ENCODE measurements at places on chromosomes 16 and 17.

DNA sequence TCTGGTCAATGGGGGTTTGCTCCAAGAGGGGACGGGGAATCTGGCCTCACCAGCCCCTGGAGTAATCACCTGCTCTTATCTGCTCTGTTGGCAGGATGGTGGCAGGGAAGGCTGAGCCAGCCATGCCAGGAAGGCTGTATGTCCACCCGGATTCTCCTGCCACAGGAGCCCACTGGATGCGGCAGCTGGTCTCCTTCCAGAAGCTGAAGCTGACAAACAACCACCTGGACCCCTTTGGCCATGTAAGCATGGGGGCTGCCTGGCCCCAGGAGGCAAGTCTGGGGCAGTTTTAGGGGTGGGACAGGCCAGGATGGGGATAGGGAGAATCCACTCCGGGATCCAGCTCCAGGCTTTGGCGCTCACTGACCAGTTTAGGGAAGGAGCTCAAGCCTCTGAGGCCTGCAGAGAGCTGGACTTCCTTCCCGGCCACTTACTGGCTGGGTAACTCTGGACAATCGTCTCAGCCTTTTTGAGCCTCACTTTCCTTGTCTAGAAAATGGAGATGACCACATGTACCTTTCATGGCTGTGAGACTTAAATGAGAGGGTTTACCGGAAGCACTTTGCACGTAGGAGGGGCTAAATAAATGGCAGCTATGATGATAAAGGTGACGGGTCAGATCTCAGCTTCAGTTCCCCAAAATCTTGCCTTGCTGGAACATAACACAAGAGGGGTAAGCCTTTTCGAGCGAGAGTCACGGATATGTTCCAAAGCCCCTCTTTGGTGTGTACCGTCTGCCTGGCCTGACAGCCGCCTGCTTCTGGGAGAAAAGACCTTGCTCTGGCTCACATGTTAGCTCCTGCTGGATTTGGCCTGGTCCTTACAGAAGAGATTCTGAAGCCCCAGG, 15.4 kb downstream of the TBX4 start:
- DNase-seq, result peak; percentile 78

DNA sequence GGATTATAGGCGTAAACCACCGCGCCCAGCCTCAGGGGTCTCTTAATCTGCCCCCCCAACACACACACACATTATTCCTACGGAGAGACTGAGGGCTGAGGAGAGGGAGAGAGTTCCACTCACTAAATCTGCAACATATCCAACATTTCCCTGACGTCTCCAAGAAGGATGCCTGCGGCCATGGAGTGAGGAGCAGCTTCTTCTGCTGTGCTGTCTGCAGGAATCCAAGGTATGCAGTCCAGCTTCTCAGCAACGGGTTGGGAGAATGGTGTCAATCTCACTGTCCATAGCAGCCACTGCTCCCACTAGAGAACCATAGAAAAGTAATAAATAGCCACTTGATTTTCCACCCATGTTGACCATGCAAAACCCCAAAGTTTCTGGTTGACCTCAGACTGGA, 5.1 kb upstream of the PLXDC1 start:
- DNase-seq, result peak; percentile 48

GRCh38 chr16:1564325-1564724, 30.9 kb downstream of the TMEM204 start:
- no peak for DNase-seq

DNA sequence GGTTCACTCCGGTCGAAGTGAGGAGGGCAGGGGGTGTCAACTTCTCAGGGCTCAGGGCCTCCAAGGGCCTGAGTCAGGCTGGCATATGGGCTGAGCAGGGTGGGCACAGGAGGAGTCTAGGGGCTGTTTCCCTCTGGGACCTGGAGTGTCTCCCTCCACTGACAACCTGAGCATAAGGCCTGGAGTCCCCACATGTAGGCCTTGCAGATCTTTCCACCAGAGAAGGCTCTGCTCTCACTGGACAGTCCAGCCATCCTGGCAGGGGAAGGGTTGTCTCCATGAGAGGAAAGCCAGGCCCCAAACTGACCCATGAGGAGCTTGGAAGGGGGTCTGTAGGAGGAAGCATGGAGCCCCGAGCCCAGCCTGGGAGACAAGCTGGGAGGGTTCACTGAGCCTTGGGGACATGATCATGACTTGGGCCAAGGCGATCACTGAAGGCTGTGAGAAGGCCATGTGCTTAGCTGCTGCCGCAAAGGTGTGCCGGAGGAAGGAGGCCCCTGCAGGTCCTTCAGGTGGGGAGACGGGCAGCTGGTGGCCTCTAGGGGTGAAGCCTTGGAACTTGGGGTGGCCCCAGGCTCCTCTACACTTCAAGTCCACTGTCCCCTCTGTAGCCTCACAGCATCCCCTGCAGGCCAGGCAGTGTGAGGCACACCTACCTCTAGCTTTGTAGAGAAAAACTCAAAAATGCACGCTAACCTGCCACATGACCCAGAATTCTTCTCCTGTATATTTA, 9.9 kb downstream of the CMTM2 start:
- peak; percentile 66 for DNase-seq

DNA sequence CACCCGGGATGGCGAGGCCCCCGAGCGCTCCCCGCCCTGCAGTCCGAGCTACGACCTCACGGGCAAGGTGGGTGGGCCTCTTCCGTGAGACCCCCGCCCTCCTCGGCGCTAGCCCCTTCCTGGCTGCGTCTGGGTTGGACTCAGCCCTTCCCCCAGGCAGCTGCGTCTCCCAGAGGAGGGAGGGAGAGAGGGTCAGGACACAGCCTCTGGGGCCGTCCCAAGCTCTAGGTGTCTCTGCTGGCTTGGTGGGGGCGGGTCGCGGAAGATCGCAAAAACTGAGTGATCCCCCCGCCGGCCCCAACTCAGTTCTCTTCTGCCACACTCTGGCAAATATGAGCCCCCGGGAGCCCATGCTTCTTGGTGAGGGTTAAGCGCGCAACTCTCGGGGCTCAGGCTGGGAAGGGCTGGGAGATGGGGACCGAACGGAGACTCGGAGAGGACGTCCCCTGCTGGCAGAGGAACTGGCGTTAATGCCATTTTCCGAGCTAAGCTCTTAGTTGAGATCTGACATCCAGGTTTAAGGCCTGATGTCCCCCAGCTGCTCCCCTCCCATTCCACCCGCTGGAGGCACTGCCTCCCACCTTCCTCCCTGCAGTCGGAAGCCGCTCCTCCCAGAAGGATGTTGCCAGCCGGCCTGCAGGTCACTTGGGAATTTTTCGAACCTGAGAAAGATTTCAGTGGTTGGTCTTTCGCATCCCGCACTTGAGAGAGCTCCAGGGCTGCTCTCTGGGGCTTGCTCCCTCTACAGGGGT, 419 bp downstream of the RAB37 start:
- peak; percentile 96 for DNase-seq

DNA sequence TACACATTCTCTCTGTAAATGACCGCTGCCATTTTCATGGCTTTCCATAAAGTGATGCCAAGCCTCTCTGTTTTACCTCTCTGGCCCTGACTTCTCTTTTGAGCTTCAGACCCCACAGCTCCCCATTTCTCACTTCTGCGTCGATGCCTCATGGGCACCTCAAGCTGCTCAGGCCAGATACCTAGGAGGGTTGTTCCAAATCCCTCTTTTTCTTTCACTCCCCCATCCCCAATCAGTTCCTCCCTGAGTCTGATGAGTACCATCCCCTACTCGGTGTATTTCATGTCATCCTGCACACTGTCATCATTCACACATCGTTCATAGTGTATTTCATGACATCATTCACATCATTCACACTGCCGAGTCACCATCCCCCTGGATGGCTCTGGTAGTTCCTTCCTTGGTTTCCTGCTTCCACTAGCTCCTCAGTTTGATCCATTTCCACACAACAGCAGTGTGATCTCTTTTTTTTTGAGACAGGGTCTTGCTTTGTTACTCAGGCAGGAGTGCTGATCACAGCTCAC, 43.1 kb downstream of the NTN1 start:
- no peak for DNase-seq

GRCh38 chr16:48558371-48558841, 51.6 kb downstream of the N4BP1 start:
- DNase-seq, result peak; percentile 26

DNA sequence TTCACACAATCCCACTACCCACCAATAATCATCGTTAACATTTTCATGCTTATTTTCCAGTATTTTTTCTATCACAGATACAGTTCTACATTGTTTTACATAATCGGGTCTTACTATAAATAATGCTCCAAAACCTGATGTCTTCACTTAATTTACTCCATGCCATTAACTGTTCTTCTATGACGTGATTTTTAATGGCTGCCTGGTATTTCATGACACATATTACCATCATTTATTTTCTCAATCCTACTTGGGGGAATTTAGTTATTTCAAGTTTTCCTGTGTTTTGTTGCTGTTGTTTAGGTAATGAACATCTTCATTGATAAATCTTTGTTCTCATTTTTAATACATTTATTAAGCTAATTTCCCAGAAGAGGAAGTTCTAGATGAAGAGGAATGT, 14.7 kb downstream of the LPO start:
- no peak for DNase-seq

- no peak for DNase-seq
Measured at GRCh38 chr16:22687031-22687530, 126.9 kb upstream of the HS3ST2 start.

DNA sequence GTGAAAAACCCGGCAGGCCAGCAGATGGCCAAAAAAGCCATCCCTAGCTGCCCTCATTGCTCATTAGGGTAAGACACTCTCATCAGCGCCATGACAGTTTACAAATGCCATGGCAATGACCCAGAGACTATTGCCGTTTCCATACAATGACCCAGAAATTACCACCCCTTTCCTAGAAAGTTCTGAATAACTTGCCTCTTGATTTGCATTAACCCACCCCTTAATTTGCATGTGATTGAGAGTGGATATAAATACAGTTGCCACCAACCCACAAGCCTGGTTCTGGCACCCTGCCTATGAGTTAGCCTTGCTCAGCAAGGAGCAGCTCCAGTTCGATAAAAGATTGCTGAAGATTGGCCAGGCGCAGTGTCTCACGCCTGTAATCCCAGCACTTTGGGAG, 16.1 kb upstream of the C16orf54 start:
- peak; percentile 61 for DNase-seq

GRCh38 chr16:9854675-9855074, 327.6 kb downstream of the GRIN2A start:
- no peak for DNase-seq

DNA sequence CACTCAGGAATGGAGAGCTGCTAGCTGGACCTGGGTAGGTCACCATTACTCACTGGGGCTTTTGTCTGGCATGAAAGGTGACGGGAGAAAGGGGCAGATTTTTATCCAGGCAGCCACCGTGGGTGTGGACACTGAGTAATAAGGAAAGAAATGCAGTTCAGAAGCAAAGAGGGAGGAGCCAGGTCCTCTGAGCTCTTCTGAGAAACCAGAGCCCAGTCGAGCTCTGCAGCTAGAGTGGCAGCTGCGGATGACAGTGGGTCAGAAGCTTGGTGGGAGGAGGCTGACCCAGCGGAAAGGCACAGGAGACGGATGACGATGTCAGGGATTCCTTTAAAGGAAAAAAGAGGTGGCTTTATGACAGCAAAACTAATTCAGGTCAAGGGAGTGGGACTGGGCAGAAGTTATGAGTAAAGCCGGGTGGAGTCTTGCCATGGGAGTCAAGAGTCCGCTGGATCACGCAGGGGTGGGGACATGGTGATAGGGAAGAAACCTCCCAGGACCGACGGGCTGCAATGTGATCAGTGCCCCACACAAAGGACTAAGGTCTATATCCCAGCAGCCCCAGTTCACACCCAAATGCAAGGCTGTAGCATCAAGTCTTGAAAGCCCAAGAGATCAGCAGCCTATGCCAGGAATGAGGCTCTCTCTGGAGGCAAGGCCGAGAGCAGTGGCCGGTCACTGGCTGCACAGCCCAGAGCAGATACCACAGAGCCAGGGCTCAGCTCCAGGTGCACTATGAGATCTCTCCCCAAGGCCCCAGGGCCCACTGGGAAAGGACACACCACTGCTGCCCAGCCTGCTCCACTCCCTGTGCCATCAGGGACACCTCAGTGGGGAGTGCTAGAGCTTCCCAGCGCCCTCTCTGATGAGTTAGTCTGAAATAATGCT, 6.3 kb upstream of the MNT start:
- no peak for DNase-seq

DNA sequence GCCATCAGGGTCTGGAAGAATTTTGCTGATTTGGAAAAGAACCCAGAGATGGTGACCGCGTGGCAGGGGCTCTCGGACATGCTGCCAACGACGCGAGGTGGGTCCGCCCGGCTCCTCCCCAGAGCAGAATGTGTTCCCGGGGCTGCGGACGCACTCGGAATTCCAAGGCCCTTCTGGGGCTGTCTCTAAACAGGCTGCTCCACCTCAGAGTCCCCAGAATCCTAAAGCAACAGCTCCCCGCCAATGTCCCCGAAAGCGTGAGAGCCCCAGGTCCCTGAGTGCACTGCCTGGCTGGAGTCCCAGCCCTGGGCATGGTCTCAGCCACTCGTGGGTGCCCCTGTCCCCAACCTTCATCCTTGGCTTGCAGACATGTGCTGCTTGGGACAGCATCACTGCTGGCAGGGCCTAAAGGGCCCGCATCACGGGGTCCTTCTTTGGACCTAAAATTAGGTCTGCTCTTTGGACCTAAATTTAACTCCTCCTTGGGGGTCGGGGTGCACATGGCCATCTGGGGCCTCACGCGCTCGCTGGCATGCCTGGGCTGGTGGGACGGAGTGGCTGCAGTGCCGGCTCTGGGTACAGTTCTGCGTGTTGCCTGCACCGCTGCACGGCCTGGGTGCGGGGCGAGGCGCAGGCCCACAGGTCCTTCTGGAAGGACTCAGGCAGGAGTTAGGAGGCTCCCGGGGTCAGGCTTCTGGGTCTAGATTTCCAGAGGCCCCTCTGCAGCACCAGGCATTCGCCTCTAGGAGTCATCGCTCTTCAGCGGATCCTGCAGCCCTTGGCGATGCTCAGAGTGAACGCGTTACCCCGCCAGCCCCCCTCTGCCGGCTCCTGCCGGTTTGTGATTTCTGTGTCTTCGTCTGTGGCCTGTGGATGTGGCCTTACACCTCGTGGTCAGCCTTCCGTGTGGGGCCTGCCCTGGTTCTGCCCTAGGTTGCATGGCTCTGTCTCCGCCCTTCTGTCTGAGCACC, 41.9 kb upstream of the CHMP6 start:
- peak; percentile 30 for DNase-seq

GRCh38 chr17:48236681-48237134, 129.1 kb downstream of the SNX11 start:
- DNase-seq, result no peak

DNA sequence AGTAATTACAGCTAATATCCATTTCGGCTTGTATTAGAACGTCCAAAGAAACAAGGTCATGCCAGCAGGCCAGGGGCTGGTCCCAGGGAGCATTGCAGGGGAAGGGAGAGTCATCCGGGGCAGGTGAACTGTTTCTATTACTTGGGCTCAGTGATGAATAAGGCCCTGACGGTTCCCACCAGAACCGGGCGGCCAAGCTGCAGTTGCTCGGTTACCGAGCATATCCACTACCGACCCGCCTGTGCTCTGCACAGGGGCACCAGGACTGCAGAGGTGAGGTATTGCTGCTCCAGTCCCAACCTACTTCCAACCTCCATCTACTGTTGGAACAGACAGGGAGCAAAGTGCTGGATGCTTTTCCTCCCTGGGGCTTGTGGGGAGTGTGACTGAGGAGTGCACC, 295.5 kb downstream of the MAF start:
- DNase-seq, result no peak
